ELR (cell line): ENCODE measurements at places on chromosomes 13 and 19.

DNA sequence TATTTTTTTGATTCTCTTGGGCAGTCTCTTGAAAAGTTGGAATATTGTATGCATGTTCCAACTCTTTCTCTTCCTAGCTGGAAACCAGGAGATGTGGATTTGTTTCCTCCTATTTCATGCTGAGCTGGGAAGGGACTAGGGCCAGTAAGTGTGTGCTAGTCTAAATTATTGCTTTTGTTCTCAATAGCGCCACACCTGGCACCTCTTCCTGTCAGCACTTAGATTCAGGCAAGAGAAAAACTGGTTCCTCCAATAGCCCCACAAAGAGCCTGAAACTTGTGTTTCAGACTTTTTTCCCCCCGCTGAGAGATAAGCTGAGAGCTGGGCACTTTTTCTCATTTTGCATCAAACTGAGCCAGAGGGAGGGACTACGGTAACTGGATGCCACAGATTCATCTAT is 353.4 kb downstream of the OLFM4 start:
- DNase-seq: no peak

GRCh38 chr13:100098445-100099116 is 9.7 kb downstream of the PCCA start:
- DNase-seq: no peak

DNA sequence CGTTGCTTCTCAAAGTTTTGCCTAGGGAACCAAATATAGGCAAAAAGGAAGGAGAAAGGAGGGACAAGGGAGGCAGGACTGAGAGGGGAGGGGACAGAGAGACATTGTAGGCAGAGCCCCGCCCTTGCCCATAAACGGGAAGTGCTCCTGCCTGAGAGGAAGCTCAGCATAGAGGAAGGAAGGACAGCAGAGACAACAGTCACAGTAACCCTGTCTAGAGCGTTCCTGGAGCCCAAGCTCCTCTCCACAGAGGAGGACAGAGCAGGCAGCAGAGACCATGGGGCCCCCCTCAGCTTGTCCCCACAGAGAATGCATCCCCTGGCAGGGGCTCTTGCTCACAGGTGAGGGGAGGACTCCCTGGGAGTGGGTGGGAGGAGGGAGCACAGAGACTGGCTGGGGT is at the start of gene CEACAM21:
TSS of gene CEACAM21 (plus strand) at position 169 of the 400 bp plus-strand sequence. CDS start at position 278, 109 bp downstream.
- no peak for DNase-seq

DNA sequence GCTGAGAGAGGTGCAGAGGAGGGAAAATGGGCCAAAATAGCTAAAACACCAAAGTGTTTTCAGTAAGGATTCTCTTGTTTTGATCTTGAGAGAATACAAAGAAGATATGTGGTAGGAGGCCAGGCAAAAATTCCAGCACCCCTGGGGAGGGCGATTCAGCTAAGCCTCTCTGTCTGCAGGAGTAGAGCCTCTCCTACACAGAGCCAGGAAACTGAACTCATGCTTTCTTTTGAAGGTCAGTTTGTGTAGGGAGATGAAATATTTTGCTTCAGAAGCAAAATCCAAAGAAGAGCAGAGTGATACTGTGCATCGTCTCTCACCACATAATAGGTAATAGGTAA is 565.0 kb downstream of the FGF9 start:
- no peak for DNase-seq

DNA sequence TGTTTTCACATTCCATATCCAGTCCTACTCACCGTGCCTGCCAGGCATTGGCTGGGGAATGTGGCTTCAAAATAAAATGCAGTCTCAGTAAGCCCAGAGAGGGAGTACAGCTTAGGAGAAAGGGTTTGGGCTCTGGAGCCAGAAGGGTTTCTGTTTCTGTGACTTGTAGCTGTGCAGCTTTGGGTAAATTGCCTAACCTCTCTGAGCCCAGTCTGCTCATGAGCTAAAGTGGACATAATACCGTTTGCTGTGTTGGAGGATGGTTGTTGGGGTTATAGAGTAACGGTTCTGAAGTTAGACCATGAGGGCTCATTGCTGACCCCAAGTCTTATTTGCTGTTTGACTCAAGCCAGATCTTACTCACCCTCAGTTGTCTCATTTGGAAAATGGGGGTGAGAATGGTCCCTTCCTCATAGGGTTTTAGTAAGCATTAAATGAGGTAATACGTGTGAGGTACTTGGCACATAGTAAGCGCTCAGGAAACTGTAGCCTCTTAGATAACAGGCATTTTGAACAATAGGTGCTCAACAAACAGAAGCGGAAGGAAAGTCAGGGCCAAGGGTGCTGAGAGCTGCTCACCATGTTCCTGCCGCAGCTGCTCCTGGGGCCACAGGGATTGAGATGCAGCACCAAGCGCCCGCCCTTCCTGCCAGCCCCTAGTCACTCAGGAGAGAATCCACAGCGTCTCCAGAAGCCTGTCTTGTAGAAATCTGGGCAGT is 45.5 kb downstream of the C13orf42 start:
- DNase-seq: no peak

- DNase-seq: peak; percentile 93
Observed at GRCh38 chr13:30033681-30034457, 183.5 kb upstream of the UBL3 start.

- no peak for DNase-seq
Observed at GRCh38 chr19:49954092-49954829, 6.7 kb downstream of the SIGLEC11 start.

DNA sequence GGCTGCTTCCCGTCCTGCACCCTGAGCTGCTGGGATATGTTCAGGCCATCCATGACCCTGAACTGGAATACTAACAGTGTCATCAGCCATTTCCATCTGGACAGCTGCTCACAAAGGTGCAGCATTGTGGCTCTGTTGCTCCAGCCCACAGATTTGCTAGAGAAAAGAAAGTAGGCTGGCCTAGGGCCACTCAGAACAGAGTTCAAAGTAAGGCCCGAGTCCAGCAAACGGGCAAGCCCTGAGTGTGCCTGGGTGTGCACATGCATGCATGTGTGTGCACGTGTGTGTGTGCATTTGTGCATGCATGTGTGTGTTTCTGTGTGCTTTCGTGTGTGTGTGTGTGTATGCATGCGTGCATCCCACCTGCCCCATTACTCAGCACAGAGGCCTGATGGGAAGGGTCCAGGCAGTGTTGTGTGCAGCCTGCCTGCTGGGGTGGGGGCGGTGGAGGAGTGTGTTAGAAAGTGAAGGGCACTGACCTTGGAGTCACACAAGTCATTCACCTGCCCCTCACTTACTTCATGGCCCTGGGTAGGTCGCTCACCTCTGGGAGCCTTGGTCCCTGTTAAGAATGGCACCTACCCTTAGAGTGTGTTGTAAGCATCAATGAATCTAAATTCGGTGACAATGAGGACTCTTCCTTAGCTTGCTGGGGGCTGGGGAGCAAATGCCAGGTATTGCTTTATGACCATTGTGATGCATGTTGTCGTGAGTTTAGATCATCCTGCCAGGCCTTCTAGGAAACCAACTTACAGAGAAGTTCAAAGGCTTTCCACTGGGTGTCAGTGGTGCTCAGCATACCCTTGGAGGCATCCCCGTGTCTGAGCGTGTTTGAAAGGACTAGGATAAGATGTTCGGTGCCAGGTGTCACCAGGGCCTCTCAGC is 53.2 kb downstream of the GPR12 start:
- DNase-seq: peak; percentile 66

- peak; percentile 76 for DNase-seq
Observed at GRCh38 chr13:81929988-81930387, 1589.1 kb upstream of the SPRY2 start.

DNA sequence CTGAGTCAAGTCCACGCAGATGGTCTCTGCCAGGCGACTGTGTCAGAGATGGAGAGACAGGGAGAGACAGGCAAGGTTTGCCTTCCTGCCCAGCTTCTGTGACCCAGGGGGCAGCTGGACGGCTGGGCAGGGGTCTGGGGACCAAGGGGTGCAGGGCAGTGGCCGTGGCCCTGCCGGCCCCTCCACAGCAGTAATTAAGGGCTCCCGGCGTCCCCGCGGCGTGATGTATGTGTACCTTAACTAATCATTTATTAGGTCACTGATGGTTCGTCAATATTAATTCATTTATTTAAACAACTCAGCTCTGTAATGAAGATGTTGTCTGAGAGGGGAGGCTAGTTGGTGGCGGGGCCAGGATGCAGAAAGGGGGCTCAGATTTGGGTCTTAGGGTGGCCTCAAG is 28.6 kb upstream of the TCF3 start:
- no peak for DNase-seq

DNA sequence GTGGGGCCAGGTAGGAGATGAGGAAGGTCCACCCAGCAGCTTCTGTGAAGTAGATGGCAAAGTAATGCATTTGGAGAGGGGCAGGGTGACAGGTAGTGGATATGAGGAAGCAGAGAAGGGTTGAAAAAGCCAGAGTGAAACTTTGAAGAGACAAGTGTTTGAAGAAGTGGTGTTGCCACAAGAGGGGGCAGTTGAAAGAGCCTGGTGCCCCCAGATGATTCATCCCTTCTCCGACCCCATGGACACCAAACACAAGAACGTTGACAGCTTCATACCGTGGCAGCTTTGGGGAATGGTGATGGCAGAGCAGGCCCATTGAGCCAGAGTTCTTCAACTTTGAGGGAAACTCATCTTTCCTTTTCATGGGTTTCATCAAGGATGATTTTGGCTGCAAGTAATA is 19.9 kb downstream of the IFNL3 start:
- no peak for DNase-seq

- DNase-seq: no peak
Observed at GRCh38 chr13:54640719-54641118, 1612.1 kb downstream of the OLFM4 start.
